ENCODE measurements at places on chromosomes 5 and 9.

GRCh38 chr9:131043087-131043486, 34.1 kb downstream of the LAMC3 start:
- DNase-seq = no peak

DNA sequence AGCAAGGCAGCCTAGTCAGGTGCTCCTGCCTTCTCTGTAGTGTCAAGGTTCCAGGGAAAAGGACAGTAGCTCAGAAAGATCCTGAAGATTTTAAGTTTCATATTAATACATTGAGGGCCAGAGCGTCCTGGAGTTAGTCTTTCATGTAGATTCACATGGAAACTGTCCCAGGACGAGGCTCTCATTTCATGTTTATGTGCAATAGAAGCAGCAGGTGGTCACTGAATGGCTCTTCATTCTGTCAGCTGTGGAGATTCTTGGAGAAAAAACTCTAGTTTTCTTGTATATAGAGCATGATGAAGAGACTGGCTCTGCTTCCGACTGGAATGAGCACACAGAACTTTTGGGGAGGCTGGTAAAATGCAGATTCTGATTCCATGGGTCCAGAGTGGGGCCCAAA, 54.3 kb downstream of the MEGF10 start:
- DNase-seq = no peak

- DNase-seq = peak; percentile 60
Observed at GRCh38 chr5:139709582-139710318, 61.6 kb downstream of the CXXC5 start.

GRCh38 chr9:129440435-129441186, 180.3 kb downstream of the C9orf50 start:
- DNase-seq = no peak

DNA sequence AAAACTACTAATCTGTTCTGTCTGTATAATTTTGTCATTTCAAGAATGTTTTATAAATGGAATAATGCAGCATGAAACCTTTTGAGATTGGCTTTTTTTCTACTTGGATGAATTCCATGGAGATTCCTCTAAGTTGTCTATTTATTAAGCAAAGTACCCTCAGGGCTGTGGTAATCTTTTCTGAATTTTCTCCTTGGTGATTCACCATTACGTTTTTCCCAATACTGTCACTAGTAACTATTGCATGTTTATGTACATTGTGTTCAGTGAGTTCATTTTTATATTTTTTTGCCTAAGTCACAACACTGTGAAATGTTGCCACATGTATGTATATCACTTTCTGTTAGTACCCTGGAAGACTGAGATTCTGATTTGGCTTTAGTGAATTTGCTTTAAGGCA, 177.0 kb upstream of the GRIN3A start:
- no peak for DNase-seq

- DNase-seq = no peak
Observed at GRCh38 chr5:85549229-85549628, 1068.5 kb upstream of the COX7C start.

GRCh38 chr9:91659529-91660495, 236.2 kb upstream of the NFIL3 start:
- no peak for DNase-seq

- no peak for DNase-seq
Observed at GRCh38 chr5:168710706-168711105, 131.5 kb upstream of the PANK3 start.

DNA sequence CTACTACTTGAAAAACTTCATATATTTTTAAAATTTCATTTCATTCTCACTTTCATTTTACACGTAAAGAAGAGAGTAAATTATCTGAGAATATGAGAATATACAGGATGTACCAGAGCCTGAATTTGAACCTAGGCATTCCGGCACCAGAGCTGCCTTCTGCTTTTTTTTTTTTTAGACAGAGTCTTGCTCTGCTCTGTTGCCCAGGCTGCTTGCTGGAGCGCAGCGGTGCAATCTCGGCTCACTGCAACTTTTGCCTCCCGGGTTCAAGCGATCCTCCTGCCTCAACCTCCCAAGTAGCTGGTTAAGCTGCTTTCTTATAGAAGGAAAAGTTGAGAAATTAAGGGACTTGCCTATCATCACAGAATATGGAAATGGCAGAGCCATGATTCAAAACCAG, 540.1 kb downstream of the EBF1 start:
- no peak for DNase-seq

DNA sequence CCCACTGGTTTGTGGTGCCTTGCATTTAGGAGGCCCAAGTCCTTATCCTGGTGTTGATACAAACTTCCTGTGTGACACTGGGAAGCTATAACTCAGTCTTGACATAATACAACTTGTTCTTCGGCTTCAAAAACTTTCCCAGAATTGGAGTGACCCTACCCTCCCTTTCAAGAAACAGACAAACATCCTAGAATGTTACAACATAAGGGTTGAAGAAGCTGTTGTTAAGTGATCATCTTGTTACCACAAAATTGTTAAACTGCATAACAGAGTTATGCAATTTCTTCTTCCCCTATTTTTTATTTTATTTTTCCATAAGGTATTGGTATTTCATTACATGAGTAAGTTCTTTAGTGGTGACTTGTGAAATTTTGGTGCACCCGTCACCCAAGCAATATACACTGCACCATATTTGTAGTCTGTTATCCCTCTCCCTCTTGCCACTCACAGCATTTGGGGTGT, 21.3 kb downstream of the TLR4 start:
- no peak for DNase-seq

- DNase-seq = no peak
Observed at GRCh38 chr9:19998153-19998552, 209.3 kb upstream of the SLC24A2 start.

DNA sequence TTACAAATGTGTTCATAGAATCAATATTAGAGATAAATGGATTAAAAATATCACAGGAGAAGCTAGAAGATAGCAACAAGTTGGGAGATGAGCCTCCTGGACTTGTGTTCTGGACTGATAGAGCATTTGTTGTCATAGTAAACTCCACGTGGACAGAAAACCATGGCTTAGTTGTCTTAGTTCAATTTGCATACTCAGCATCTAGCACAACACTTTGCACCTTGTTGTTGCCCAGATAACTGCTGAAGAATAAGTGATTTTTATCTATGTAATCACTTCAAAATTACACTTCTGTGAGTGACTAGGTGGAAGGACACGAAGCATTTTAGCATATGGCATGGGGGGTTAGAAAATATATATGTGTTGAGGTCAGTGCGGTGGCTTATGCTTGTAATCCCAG, 4.0 kb downstream of the RANBP3L start:
- no peak for DNase-seq

DNA sequence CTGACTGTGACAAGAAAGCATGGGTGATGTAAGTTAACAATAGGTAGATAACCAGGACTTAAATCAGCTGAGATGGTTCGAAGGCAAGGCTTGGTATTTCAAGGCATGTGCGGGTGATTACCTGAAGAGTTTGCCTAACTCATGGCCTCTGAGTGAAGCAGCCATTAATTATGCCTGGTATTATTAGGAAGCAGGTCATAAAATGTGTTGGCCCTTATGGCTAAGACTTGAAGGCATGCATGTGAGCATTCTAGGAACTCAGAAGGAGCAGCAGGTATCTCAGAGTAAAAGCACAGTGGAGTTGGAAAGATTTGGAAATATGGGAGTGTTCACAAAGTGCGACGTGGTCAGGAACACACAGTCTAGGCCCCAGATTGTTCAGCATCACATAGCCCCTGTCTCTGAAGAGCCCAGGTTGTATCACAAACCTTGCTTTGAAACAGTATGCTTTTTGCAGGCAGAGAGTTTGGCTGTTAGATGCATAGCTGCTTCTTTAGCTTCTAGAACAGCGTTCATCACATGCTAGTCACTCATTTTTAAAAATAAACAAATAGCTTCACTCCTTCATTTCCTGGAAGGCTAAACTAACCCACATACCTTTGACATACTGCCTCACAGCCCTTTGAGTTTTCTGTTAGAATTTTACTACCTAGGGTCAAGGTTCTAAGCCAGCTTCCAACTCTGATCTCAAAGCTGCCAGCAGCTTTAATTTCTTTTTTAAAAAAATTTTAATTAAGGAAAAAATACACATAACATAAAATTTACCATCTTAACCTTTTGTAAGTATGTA, 2.1 kb downstream of the HEXB start:
- no peak for DNase-seq

DNA sequence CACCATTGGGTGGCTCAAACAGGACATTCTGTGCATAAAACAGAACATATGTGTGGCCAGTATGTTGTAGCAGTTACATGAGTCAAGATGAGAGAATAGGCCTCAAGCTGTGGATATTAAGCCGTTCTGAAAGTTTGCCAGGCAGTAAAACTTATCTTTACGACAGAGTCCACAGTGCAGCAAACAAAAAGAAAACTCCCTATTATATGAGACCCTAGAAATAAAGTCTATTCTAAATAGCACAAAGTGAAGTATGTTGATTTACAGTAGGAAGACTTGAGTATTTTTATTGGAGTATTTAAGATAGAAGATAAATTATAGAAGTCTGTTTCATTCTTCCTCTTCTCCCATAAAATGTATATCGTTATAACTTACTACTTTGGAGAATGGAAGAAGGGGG, 271.5 kb downstream of the ADGRV1 start:
- no peak for DNase-seq
